Subcutaneous adipose tissue (tissue), 4 donors: ENCODE measurements at places on chromosomes 13 and 19. TPM values are rescaled to one million over a fixed set of nuclear protein-coding genes. Genes with fewer than 3 reads are reported as not detected.

TEX101 gene
- not detected for total RNA-seq

KISS1R gene
- total RNA-seq = not detected

IGFL2 gene
- not detected for total RNA-seq

KLK10 gene
- total RNA-seq = not detected

PSENEN gene
- 23.4 TPM for total RNA-seq

UBE2L5 gene
- 0.66 TPM for total RNA-seq

ATXN8OS gene
- total RNA-seq = not detected
